ENCODE measurements at places on chromosomes 1 and 21.

DNA sequence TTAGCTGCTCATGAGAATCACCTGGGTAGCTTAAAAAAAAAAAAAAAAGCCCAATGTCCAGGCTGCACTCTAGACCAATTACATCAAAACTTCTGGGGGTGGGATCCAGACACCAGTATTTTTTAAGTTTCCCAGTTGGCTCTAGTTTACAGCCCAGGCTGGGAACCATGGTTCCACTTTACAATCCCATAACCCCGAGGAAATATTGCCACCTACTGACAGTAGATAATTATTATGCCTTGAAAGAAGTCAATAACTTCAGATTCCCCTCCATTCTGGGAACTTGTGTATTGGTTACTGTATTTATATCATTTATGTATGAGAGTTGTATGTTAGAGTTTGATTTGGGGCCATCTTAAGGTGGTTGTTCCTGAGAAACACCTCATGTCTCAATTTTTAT is 100.2 kb downstream of the SPATA46 start:
- DNase-seq: peak; percentile 37

- no peak for DNase-seq
These were observed 99.6 kb upstream of the FBXO28 start for GRCh38 chr1:224014330-224014649.

DNA sequence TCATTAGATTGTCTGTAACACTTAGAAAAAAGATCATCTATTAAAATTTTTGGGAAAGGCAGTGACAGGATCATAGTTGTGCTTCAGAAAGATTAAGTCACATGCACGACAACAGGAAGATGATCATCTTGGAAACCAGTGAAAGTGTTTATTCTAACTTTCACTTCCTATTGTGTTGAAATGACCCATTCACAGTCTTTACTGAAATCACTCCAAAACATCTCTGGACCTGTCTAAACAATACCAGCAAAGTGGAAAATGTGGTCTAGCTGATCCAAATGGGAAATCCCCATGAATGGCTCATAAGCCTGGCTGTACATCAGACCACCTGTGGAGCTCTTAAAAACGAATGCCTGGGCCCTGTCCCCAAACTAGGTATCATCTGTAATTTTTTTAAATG is 111.1 kb upstream of the ETV3 start:
- no peak for DNase-seq

DNA sequence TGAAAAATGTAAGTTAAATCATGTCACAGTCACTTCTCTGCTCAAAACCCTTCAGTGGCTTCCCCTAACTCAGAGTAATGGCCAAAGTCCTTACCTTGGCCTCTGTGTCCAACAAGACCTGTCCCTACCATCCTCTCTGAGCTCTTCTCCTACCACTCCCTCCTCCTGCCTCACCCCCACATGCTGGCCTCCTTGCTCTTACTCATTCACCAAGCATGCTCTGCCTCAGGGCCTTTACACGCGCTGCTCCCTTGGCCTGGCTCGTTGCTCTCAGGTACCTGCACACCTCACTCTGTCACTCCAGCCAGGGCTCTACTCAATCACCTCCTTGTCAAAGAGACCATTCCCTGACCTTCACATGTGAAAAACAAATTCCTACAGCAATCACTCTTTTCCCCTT is 54.2 kb downstream of the SEC16B start:
- no peak for DNase-seq

DNA sequence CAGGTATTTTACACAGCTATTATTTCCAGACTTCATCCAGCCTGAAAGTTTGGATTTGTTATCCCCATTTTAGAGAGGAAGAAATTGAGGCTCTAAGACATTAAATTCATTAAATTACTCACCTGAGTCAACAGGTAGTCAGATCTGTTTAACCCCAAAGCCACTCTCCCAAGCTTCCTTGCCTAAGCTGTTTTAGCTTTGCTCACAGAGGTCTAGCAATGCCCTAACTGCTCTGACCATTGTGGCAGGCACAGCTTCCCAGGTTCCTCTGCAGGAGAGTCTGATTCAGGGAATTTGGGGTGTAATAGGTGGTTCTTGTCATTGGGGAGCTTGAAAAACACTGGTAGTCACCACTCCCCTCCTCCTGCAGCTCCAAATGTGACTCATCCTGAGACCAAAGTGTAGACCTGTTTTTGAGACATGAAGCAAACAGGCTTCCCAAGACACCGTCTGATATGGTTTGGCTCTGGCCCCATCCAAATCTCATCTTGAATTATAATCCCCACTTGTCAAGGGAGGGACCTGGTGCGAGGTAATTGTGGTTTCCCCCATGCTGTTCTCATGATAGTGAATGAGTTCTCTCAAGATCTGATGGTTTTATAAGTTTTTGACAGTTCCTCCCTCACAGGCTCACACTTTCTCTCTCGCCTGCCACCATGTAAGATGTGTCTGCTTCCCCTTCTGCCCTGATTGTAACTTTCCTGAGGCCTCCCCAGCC is 142.8 kb upstream of the DNAH14 start:
- DNase-seq: no peak

DNA sequence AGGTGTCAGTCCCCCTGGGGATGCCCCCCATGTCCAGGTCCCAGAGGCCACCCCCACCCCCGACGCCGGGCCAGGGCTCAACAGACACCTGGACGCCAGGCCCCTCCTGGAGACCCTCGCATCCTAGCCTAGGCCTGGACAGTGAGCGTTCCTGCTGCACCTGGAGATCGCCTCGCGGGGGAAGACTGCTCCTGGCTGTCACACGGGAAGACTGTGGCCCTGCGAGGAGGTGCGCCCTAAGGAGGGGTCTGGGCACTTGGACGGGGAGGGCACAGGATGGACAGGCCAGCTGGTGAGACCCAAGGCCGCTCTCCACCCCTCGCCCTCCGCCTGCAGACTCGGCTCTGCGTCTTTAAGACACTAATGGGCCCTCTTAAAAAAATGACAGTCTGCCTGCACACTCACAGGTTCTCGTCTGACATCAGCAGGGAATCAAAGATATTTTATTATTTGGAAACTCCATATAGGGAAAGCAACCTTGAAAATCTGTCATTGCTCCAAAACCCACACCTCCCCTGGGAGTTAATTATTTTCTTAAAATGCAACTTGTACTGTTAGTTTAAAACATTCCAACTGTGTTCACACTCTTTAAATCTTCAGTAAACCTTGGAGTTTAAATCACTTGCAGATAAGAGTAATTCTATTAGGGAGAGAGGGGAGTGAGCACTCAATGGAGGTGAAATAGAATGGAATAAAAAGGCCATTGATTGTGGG is 45.6 kb upstream of the ACTRT2 start:
- DNase-seq: no peak

- DNase-seq: no peak
These were observed 166.7 kb downstream of the USP25 start for GRCh38 chr21:15896501-15896900.

GRCh38 chr1:163824490-163824889 is 502.7 kb downstream of the NUF2 start:
- no peak for DNase-seq

Data from AG08396 (cell line).